ENCODE measurements at places on chromosomes 2 and 18.
A peak's percentile ranks its signal among the peaks of the same experiment; 100 is the strongest.

DNA sequence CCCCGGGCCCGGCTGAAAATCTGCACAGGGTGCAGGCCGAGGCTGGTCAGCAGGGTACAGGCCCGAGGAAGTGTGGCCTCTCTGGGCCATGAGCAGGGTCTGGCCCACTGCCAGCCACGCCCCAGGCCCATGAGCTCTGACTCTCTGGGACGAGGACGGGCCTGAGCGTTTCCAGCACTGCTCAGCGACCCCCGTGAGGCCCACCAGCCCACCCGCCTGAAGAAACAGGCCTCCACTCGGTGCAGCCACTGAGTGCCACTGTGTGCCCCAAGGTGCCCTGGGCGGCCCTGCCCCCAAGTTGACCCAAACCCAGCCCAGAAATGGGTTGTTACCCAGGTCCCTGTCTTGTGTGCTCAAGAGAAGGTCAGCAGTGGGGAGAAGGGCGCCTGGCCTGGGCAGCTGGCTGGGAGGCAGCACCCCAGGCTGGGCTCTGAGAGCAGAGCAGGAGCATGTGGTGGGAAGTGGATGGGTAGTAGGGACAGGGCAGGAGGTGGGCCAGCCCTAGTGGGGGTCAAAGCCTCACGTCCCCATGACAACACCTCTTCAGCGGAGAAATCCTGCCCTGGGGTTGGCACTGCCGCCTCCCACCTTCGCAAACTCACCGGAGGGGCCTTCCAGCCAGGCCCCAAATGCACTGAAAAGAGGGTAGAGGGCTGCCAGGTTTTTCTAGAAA is 2.1 kb upstream of the SNED1 start:
- DNase-seq: peak; percentile 63

DNA sequence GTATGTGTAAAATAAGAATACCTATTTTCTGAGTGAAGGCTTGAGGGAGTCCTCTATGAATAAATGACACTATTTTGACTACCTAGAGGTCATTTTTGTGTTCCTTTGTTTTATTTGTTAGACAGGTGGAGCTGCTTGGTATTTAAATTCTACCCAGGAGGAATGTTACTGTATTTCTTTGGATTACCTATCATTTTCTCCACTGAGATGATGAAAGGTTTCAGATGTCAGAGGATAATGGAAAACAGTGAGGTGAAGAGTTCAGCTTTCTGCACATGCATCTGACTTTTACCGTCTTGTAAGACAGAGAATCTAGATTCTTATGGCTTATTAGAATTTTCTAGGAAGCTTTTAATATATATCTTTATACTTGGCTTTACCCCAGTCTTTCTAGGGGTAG is 689.8 kb upstream of the NXPH2 start:
- DNase-seq: no peak

- peak; percentile 74 for DNase-seq
These were observed 1.6 kb upstream of the LPIN1 start for GRCh38 chr2:11744631-11745394.

GRCh38 chr2:179470992-179471391 is 206.4 kb upstream of the SESTD1 start:
- no peak for DNase-seq

DNA sequence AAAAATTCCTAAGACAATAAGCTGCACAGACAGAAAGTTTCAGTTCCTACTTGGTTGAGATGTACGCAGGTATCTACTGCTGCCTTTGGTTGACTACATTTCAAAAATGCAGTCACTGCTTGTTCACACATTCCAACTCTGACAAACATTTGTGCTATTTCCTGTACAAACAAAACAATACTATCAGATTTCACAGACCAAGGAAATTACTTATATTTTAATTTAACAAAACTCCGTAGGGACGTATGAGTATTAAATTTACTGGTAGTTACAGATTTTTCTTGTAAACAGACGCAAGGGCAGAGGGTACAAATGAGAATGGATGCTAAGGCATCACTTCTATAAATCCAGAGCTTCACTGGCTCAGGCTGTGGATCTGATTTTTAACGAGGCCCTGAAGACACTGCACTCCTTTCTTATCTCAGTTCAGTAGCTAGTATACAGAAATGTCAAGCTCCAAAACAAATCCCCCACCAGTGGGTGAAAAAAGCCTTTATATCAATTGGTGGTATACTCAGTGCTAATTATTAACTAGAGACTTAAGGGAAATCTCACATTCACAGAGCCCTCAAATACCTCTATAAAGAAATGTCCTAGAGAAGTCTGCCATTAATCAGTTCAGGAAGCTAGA is 31.7 kb upstream of the TTC32 start:
- DNase-seq: no peak

DNA sequence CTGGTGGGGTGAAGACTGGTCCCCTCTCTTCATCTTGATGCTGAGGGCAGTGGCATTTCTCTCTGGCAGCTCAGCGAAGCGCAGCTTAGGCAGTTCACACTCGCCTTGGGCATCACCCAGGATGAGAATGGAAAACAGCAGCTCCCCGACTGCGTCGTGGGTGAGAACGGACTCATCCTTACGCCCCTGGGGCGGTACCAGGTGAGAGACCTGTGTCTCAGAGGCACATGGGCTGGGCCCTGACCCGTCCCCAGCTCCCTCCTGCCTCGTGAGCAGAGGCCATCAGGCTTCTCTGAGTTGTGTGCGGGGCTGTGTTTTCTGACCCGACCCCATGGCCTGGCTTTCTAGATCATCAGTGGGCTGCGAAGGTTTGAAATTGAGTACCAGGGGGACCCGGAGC is 8.2 kb upstream of the CCDC74A start:
- peak; percentile 58 for DNase-seq

DNA sequence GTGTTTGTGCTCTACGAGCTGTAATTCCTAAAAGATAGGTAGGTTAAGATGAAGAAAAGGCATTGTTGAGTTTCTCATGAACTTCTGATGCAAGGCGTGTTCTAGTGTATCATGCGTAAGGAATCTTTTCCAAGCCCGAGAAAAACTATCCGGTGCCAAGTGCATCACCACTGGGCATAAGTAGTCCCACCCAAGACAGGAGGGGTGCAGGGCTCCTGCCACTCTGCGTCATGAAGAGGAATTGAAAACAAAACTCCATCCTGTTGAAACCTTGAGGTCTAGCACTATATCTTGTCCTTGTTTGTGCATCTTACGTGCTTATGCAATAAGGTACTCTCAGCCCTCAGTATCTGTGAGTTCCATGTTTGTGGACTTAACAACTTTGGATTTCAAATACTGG is 45.7 kb downstream of the RAB31 start:
- DNase-seq: no peak

DNA sequence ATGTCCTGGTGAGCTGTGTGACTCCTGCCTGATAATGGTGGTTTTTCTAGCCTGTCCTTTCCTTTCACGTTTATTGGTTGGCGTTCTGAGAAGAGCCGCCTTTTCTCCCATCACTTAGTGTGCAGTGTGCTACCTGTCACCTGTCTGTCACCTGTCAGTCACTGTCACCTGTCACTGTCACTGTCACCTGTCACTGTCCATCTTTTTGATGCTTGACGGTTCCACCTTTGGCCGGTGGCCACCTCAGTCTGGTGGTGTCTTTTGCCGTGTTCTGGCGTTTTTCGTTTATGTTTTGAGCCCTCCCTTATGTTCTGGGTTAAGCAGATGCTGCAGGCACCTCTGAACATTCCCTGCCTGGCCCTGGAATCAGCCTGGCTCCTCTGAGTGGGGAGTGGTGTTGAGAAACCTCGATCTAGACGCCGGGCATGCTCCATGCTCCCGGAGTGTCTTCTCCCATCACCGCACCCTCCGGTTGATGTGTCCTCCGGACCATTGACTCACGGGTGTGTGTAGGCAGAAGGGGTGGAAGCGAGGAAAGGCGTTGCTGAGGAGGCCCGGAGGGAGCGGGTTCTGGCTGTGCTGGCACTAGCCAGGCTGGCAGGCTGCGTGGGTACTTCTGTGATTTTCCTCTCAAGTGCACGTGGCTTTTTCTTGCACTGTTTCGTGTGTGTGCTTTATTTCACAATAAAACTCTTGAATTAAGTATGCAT is 20.7 kb downstream of the DTYMK start:
- no peak for DNase-seq

DNA sequence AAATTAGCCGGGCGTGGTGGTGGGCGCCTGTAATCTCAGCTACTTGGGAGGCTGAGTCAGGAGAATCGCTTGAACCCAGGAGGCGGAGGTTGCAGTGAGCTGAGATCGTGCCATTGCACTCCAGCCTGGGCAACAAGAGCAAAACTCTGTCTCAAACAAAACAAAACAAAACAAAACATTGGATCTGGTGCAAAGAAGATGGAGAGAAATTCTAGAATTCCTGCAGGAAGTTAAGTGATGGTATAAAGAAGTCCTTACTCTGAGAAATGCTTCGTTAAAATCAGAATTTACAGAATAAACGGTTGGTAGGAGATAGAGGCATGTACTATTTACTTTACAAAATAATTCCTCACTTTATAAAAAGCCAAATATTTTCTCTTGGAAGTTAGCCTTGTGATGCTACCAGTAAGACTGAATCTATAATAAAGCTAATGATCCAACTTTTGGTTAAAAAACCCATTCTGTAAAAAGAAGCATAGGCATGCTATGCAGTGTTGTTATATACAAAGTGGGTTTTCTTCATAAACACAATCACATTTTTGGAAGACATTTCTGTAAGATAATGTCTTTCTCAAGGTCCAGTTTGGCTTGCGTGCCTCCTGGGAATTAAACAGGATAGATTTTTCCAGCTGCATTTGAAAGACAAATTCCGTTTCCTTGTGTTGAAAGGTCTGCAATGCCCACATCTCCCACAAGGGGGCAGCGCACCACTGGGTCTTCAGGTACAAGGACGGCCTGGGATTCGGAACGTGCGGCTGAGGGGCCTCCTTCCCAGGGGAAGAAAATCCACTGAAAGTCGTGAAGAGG is 35.6 kb upstream of the PNO1 start:
- peak; percentile 91 for DNase-seq

GRCh38 chr18:923144-923866 is 18.6 kb downstream of the ADCYAP1 start:
- no peak for DNase-seq

GRCh38 chr2:84906108-84906899 is 848 bp downstream of the TMSB10 start:
- DNase-seq: peak; percentile 74

GRCh38 chr2:134244086-134244485 is 9.8 kb upstream of the MGAT5 start:
- no peak for DNase-seq

GRCh38 chr2:82839036-82839435 is 1620.0 kb downstream of the SUCLG1 start:
- no peak for DNase-seq

DNA sequence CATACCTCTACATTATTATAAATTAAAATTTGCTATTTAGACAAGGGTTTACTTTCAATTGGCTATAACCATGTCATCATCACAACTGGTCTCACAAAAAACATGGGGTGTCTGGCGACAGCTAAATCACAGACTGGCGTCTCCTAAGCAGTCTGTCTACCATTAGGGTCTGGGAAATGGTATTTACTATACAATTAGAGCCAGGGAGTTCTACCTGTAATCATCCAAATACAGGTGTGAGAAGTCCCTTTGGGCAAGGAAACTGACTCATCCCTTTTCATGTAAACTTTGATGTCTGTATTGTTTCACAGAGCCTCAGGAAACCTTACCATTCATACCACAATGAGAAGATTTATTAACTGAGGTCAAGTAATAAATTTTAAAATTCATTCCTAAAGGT is 126.7 kb downstream of the OLA1 start:
- no peak for DNase-seq

DNA sequence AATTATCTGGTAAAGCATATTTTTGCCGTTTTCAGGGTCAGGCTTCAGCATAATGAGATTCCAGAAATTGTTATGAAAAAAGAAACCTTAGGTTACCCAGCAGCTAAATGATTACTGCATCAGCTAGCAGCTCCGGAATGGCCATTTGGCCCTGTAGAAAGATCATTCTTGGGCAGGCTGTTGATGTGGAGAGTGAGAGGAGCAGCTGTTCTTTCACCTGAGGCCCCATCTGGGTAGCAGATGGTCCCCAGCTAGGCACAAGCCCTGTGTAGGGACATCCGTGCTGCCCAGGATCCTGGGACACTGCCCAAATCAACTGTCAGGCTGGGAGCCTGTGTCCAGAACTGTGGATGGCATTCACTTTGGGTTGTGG is 61.8 kb downstream of the NEDD4L start:
- no peak for DNase-seq

GRCh38 chr2:179255129-179255528 is 9.5 kb downstream of the SESTD1 start:
- DNase-seq: no peak

GRCh38 chr18:76005632-76006208 is 489.3 kb downstream of the ZNF516 start:
- DNase-seq: no peak

- no peak for DNase-seq
These were observed 40.5 kb upstream of the NABP1 start for GRCh38 chr2:191637182-191638078.

GRCh38 chr2:149330127-149331022 is at the start of gene LYPD6:
Gene LYPD6 (plus strand): TSS chr2:149330587. CDS start chr2:149437709, 107,122 bp downstream.
- peak; percentile 82 for DNase-seq

GRCh38 chr18:5879479-5879882 is 15.8 kb downstream of the TMEM200C start:
- DNase-seq: no peak

- no peak for DNase-seq
These were observed 1.7 kb downstream of the EMILIN1 start for GRCh38 chr2:27080140-27080469.

- DNase-seq: no peak
These were observed 4.2 kb upstream of the POU3F3 start for GRCh38 chr2:104849618-104850141.

DNA sequence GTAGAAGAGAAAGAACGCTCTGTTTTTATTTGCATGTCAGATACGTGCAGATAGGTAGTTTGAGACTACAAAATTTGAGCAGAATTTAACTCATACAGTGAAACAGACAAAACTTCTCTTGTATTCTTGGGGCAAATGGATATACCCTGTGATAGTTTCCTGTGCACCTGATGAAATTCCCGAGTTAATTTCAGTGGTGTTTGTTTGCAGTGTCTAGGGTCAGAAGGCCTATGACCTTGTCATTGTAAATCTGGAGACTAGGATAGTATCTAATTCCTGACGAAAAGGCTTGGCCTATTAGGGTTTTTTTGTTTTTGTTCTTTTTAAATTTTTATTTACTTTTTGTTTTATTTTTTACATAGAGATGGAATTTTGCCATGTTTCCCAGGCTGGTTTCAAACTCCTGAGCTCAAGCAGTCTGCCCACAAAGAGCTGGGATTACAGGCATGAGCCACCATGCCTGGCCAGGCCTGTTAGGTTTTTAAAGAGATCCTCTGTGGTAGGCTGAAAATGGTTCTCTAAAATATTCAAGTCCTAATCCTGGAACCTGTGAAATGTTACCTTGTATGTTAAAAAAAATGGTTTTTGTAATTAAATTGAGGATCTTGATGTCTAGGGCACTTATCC is 17.6 kb downstream of the LCLAT1 start:
- no peak for DNase-seq

GRCh38 chr2:168005586-168005985 is 241.8 kb downstream of the STK39 start:
- no peak for DNase-seq

- no peak for DNase-seq
These were observed 286.1 kb upstream of the SIX3 start for GRCh38 chr2:44655401-44655864.

DNA sequence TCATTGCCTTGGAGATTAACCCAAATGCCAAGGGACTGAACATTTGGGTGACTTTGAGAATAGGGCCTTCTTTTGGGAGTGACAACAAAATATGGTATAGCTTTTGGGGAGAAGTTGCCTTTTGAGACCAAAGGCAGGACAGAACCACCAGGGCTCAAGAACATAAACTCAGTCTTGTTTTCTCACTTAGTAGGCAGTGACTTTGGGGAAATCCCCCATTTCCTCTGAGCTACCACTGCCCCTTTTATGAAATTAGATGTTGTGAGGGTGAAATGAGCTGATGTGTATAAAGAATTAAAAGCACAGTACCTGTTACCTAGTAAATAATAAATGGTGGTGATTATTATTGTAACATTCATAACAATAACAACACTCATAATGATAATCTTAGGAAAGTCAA is 36.5 kb downstream of the GPD2 start:
- no peak for DNase-seq

Data from sigmoid colon (tissue), 7 donors.